ENCODE measurements at places on chromosomes 2 and 18.
A peak's percentile ranks its signal among the peaks of the same experiment; 100 is the strongest.

DNA sequence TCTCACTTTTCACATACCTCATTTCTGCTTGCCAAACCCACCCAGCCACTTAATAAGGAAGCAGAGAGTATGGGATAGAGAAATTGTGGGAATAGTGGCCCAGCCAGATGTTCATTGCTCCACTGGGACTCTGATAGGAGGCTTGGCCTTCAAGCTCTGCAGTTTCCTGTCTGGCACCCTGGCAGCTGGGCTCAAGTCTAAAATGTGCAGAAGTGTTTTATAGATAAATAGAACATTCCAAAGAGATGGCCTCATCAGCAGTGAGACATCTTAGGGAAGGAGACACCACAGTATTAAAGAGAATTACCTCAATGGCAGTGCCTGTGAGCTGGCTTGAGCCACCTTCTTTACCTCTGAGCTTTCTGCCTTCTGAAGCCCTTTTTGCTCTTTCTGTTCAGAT lies 24.7 kb downstream of the COPS7B start:
- no peak for DNase-seq

DNA sequence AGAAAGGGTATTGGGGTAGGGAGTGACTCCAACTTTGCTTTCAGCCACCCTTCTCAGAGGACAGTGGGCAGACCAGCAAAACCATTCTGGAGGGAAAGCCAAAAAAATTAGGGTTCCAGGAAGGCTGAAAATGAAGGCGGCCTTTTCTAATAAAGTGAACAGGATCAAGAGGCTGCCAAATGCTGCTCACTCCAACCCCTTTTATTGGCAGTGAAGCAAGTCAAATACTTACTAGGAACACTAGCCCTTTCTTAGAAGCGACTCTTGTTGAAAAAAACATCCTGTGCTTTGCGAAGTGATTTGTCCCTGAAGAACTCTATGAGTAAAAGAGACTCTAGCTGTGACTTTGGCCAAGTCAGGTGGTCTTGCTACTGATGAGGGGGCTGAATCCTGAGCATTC lies 83.6 kb upstream of the CYP1B1 start:
- DNase-seq: no peak

DNA sequence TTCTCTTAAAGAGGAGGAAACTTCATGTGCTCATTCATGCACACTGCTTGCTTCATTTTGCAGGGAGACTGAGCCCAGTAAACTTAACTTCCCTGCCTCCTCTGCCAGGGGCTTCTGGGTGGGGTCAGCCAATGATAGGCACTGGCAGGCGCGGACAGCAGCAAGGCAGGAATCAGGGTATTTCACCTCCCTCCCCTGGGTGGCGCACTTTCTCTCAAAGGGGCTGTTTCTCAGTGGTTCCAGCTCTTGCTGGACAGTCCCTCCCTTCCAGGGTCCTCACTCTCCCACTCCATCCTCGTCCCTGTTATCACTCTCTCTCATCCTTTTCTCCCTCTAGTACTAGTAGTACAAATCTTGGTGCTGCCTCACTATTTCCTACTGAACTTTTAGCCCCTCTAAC lies 320.5 kb upstream of the ZNF521 start:
- peak; percentile 59 for DNase-seq

- peak; percentile 59 for DNase-seq
Observed at GRCh38 chr2:196431957-196432356, 207.6 kb upstream of the CCDC150 start.

Data from SK-MEL-5 (cell line).